Type B pancreatic cell (in vitro differentiated cells): ENCODE measurements at places on chromosomes 4 and X.

DNA sequence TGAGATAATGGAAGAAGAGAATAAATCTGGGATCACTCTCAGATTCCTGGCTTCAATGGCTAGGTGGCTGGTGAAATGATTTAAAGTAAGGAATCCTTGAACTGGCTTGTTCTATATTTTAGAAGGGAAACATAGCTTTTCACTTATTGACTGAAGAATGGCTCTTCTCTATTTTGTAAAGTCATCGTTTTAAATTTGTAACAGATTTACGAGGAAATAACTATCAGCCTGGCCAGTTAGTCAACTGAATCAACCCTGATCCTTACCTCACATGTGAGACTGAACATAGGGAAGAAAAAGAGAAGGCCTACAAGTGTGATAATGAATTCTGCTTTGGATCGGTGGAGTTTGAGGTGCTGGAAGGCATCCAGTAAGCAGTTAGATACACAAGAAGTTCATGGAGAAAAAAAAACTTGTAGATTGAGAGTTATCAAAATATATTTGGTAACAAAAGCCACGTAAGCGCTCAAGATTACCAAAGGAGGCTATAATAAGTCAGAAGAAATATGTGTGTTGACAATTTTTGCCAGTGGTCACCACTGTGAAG lies 12.0 kb downstream of the AREG start:
- DNase-seq: no peak

GRCh38 chrX:36930491-36930890 lies 77.7 kb upstream of the FAM47C start:
- DNase-seq: no peak

DNA sequence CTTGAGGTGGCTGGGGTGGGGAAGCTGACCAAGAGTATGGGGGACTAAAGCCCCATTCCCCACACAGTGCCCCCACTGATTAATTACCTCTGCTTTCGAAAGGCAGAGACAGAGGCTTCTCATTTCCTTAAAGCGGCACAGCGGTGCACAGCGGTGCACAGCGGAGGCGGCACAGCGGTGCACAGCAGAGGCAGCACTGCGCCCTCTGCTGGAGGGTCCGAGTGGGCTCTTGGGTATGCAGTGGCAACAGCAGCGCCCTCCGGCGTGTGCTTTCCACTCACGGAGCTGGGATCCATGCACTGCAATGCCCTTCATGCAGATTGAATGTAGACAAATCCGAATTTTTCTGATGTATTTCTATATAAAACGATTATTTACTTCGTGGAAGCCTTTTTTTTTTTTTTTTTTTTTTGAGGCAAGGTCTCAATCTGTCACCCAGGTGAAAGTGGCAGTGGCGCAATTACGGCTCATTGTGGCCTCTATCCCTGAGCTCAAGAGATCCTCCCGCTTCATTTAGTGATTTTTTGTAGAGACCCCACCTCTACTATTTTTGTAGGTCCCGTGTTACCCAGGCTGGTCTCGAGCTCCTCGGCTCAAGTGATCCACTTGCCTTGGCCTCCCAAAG lies 19.7 kb upstream of the PRPS2 start:
- DNase-seq: no peak

GRCh38 chr4:107404591-107405300 lies 315.3 kb downstream of the PAPSS1 start:
- no peak for DNase-seq

- no peak for DNase-seq
Measured at GRCh38 chr4:109011241-109012026, 248.6 kb upstream of the ETNPPL start.

- DNase-seq: no peak
Measured at GRCh38 chr4:134327274-134328122, 125.9 kb upstream of the PABPC4L start.

DNA sequence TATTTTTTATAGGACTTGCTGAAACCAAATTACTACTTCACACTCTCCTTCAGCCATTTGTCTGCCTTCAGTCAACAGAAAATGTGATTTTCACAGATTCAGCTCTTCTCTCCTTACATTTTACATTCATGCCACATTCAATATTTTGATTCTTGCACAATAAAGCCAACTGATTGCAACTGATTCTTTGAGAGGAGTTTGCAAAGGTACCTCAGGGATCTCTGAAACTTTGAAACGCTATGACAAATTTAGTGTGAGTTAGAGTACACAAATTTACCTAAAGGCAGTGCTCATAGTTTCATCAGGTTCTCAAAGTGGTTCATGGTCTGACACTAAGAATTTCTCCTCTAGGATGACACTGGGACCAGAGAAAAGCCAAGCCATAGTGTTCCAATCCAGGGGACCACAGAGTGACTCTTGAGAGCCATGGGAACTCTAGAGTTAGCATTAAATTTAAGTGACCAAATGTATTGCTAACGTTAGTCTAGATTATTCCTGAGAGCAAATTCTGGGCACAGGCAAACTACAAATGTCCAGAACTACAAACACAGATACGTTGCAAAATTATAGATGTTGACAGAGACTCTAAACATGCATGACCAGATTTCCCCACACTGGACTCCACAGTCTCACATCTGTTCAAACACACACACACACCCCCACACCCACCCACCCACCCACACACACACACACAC lies 9.0 kb downstream of the CSN3 start:
- no peak for DNase-seq

DNA sequence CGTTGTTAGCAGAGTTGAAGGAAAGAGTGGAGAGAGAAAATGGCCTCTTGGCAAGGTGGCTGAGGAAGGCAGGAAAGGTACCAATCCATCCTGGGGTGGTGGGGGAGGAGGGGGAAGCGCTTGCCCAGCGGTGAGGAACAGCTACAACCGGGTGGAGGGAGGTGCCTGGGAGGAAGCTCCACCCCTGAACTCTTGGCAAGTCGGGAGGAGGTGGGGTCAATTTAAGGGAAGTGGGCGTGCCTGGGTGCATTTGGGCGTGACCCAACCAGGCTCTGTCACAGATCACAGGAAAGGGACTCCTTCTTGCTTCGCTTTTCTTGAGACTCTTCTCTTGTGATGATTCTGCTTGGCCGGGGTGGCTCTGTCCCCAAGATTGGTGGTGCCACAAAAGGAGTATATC lies 41.7 kb downstream of the BCORL1 start:
- no peak for DNase-seq
